ENCODE measurements at places on chromosomes 16 and 17. TPM values are rescaled to one million over a fixed set of nuclear protein-coding genes. Genes with fewer than 3 reads are reported as not detected.

DNA sequence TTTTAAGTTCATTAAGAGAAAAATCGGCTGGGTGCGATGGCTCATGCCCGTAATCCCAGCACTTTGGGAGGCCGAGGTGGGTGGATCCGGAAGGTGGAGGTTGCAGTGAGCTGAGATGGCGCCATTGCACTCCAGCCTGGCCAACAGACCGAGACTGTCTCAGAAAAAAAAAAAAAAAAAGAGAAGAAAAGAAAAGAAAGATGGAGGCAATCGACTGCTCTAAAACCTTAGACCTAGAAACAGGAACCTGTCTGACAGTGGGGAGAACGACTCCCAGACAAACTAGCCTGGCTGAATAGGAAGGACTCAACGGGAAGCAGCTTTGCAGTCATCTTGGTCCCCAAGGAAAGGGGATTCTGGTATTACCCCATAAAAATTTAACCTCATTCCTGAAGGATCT is 13.7 kb downstream of the MRC2 start:
- no peak for DNase-seq

GRCh38 chr16:66084306-66084705 is 282.2 kb upstream of the CDH5 start:
- no peak for DNase-seq

The TNFRSF13B gene
- not detected for total RNA-seq

The TOX3 gene
- total RNA-seq, result not detected

The ZP2 gene
- total RNA-seq, result 0.20 TPM

The KRTAP17-1 gene
- total RNA-seq, result not detected

The PTGES3L gene
- total RNA-seq, result 0.65 TPM

The LLGL2 gene
- total RNA-seq, result 27.8 TPM
